ENCODE measurements at places on chromosomes 16 and 17. TPM values are rescaled to one million over a fixed set of nuclear protein-coding genes. Genes with fewer than 3 reads are reported as not detected.

The P2RX5 gene
- not detected for total RNA-seq

The B9D1 gene
- total RNA-seq, result 45.0 TPM

The CD300H gene
- not detected for total RNA-seq

DNA sequence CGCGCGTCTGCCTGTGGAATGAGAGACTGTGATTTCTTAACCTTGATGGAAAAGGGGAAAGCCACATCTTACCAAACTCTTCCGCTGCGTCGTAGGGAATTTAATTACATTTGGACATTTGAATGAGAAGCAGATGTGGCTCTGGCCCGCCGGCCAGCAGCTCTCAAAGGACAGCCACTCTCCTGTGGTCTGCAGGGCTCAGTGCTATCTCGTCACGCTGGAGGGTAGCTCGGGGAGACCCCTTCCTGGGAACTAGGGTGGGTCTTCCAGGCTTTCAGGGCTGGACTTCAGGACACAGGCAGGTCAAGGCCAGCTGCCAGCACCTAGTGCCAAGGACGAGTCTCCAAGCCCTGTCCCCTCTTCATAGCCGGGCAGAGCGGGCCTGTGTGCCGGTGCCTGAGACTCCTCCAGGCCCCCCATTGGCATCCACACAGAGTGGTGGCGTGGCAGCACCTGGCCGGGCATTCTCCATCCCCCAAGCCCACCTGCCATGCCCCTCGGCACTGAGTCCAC lies 15.9 kb upstream of the TBX2 start:
- H3K4me1 ChIP-seq, result no peaks in the 10 kb centered on the region
- no peaks in the 10 kb centered on the region for H3K27me3 ChIP-seq
- H3K27ac ChIP-seq, result no peak overlapping the region
- DNase-seq, result no peak
- no peaks in the 10 kb centered on the region for H3K36me3 ChIP-seq

All from thyroid gland (tissue), 4 donors.